ENCODE measurements at places on chromosomes 1 and 21.

GRCh38 chr1:116737855-116738321 is 16.3 kb upstream of the CD2 start:
- no peak for DNase-seq

- DNase-seq, result no peak
These were observed 648.8 kb downstream of the NPHP4 start for GRCh38 chr1:5343256-5344020.

DNA sequence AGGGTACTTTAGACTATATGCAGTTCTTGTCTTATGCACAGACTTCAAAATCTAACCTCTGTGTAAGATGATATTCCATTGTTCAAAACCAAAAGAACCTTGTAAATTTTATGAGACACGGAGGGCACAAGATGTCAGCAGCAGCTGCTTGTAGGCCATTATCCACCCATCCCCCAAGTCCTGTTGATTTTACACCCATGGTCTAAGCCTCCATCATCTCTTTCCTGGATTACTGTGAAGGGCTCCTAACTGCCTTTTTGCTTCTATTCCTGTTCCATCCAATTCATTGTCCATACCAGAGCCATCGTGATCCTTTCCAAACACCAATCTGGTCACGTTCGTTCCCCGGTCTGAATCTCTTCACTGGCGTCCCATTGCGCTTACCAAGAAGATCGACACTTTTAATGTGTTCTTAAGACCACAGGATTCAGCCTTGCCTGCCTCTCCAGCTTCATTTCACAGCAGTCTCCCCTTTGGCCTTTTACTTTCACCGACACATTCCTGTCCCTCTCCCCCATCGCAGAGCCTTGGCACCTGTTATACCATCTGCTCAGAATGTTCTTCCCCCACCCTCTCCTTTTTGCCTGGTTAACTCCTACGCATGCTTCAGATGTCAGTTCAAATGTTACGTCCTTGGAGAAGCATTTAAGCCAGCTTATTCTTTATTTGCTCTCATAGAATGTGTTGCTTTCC is 107.3 kb upstream of the POU3F1 start:
- DNase-seq, result no peak

DNA sequence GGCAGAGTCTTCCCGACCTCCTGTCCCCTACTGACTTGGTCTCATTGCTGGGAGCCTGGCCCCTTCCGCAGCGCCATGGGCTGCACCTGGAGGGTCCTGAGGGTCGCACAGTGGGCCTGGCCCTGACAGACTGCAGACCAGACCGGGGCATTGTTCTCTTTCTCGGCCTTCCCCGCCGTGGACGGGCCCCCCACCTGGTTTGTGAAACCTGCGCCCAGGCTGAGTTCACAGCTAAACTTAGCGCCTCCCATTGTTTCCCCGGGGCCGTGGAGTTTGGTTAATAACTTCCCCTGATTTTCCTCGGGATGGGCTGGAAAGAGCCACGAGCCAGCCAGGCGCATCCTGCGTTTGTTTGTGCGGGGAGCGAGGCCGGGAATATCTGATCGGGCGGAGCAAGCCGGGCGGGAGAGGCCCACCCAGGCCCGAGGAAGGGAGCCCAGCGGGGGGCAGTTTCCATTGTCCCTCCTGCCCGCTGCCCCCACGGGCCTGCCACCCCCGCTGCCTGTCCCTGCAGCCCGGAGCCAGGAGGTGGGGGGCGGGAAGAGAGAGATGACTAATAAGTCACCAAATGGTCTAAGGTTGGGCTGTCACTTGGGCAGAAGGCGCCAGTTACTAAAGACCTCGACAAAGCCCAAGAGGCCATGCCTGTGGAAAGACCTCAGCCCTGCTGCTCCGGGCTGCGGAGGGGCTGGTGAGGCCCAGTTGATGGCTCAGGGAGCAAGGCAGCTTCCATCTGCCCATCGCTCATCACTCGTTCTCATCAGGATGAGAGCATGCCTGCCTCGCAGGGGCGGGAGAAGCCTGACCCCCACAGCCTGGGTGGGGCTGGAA is 39.0 kb upstream of the ARHGEF16 start:
- DNase-seq, result no peak

- no peak for DNase-seq
These were observed 102.7 kb downstream of the ZNF281 start for GRCh38 chr1:200306944-200307754.

GRCh38 chr1:36467700-36468455 is 3.7 kb upstream of the MRPS15 start:
- no peak for DNase-seq

- DNase-seq, result no peak
These were observed 42.2 kb upstream of the POU3F1 start for GRCh38 chr1:38088791-38089190.

GRCh38 chr1:167795810-167796740 is 74.3 kb downstream of the MPZL1 start:
- no peak for DNase-seq

GRCh38 chr1:88697503-88697902 is 13.4 kb downstream of the PKN2 start:
- no peak for DNase-seq

DNA sequence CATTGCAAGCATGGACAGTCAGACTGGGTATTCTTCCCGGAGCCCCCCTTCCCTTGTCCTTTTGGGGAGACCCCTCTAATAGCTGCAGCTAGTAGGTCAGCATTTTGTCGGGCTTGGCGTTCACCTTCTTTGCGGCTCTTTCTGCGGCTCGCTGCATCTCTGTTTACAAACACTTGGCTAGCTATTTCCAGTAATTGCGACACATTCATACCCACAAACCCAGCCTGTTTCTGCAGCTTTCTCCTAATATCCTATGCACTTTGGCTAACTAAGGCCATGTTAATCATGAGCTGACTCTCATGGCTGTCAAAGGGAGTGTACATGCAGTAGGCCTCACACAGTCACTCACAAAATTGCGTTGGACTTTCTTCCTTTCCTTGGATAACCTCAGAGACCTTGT is 716.4 kb downstream of the AMY1C start:
- no peak for DNase-seq

GRCh38 chr1:52054496-52055065 is 410 bp downstream of the TXNDC12 start:
- no peak for DNase-seq

DNA sequence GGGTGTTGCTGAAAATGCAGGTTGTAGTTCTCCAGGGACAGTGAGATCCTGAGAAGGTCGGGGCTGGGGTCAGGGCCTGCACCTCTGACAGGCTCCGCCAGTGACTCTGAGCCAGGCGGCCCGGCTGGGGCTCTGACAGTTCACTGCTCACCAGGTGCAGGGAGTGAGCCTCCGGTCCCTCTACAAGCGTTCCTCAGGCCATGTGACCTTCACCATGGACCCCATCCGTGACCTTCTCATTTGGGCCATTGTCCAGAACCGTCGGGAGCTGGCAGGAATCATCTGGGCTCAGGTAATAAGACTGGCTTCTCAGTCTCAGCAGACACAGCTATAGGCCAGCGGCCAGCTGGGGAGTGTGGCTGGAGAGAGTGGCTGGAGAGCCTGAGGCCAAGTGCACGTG is 41.8 kb downstream of the TRPM2 start:
- DNase-seq, result no peak

DNA sequence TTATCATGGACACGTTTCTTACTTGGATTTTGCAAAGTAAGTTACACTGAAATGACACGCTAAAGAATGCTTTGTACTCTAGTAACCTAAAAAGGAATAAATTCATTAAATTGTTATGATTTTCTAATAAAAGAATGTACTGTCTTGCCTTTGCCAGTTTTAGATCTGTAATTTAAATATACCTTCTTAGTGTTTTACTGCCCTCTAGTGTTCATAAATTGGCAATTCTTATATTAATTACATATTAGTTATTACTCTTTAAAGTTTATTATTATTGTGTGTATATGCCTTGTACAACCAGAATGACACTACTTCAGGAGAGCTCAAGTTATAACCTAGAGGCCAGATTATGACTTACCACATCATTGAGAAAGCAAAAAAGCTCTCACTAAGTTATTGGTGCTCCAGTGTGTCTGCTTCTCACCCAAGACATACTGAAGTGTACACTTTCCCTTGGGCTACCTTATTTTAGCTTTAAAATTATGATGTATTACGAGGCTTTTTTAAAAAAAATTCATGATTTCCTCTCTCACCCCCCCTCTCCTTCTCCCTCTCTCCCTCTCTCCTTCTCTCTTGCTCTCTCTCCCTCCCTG is 169.9 kb downstream of the HS2ST1 start:
- no peak for DNase-seq
